Naive thymus-derived CD8-positive, alpha-beta T cell (primary cell): ENCODE measurements at places on chromosomes 3 and 15.

DNA sequence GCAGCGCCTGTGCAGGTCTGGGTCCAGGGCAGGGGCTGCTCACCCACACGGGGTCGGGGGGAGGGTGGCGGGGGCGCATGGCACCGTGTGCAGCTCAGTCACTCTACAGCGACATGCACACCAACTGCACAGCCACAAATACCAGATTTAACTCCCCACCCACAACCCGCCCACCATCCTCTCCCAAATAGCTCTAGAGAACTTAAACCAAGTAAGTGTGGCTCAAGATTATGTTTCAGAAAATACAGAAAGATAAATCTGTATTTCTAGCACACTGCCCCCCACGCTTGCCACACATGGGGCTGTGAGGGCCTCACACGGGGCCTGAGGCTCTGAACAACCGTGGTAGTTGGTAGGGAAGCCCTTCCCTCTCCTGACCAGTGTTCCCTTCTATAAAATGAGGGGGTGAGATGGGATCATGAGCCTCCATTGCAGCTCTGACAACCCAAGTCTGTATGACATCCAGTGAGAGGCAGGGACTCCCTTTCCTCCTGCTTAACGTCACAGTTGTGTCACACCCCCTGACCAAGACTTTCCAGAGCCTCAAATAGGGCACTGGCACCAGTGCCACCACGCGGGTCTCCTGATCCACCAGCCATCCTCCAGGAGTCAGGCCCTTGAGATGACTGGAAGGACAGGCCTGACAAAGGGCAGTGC lies 23.1 kb downstream of the POC1A start:
- no peak for DNase-seq

GRCh38 chr15:41043276-41043951 lies 72.7 kb downstream of the INO80 start:
- DNase-seq = no peak

DNA sequence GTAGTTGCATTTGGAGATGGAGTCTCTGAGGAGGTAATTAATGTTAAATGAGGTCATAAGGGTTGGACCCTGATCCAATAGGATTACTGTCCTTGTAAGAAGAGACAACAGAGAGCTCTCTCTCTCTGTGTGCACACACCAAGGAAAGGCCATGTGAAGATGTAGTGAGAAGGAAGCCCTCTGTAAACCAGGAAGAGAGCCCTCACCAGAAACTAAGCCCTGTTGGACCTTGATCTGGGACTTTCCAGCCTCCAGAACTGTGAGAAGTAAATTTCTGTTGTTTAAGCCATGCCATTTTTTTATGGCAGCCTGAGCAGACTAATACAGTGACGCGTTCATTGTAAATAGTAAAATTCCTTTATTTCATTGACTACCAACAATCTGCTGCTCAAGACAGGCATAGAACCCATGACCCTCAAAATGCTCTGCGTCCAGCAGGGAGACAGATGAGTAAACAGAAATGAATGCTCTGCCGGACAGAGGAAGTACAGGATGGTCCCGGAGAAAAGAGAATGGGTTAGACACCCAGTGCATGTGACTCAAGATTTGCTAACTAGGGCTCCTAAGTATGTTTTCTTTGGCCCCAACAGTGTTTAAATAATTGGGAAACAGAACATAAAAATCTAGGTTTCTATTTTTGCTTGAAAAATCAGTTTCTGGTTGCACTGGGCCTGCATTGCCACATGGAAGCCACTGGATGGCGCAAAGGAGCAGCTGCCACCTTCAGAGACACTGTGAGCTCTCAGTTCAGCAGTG lies 37.9 kb upstream of the TNFAIP8L3 start:
- no peak for DNase-seq

DNA sequence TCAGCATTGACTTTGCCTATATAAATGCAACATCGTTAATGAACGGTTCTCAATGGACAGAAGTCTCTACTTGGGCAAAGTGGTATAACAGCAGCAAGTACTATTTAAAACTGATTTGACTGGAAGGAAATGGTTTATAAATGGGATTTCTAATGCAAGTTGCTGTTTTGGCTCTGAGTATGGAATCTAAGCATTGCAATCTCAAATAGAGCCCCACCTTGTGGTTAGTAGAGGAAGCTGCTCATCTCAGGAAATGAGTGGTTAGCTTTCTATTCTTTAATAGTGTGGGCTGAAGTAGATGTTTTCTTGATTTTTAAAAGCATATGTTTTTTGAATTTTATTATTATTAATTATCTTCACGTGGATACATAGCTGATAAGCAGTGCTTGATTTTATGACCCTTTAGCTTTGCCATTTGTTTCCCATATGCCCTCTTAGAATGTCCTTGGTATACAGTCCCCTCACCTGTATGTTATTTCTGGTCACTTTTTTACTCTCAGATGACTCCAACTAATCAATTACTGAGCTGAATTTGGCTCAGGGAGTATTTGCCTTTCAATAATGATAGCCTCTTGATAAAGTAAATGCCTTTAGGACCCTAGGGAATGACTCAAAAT lies 67.1 kb downstream of the OXSM start:
- DNase-seq = no peak

DNA sequence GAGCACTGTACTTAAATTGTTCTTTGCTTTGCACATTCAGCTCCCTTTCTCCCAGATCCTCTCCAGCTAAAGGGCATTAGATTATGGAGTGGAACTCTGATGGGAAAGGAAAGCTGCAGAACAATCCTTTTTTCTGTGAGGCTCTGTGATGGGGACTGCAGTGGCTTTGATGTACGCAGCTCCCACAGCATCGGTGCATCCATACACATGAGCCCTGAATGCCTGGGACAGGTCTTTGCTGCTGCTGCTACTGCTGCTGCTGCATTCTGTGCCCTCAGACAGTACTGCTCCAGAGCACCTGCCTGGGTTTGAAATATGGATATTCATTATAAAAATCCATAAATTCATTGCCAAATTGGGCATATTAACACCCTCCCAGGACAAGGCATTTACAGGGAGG lies 164.4 kb downstream of the WDR76 start:
- DNase-seq = no peak

DNA sequence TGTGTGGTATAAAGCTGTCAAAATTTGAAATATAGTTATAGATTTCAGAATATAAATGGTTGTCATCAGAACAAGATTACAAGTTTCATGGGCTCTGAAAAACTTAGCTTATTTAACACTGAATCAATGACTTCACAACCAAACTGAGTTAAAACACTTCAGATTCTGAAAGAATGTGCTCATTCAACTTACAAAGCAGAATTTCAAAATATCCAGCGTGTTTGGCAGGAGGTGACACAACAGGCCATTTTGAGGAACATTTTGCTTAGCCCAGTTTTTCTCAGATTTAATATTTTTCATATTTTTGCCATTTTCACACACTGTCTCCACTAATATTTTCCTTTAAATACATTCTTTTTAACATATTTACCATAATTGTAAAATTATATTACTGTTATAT lies 781.1 kb downstream of the TUSC7 start:
- no peak for DNase-seq

GRCh38 chr3:129552287-129553050 lies 9.5 kb downstream of the H1-8 start:
- no peak for DNase-seq

GRCh38 chr3:160129459-160130061 lies 95.7 kb upstream of the C3orf80 start:
- no peak for DNase-seq

DNA sequence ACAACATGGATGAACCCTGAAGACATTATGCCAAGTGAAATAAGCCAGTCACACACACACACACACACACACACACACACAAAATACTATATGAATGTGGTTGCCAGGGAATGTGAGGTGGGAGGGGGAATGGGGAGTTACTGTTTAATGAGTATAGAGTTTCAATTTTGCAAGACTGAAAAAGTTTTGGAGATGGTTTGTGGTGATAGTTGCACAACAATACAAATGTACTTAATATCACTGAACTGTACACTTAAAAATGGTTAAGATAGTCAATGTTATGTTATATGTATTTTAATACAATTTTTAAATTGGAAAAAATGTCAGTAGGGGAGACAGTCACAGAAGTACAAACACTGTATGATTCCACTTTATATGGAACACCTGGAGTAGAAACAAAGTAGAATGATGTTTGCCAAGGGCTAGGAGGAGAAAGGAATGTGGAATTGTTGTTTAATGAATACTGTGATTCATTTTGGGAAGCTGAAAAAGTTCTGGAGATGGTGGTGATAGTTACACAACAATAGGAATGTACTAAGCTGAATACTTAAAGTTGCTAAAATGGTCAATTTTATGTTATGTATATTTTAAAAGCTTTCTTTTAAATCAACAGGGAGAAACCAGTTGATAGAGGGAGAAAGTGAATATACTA lies 76.6 kb downstream of the RPL39L start:
- no peak for DNase-seq

DNA sequence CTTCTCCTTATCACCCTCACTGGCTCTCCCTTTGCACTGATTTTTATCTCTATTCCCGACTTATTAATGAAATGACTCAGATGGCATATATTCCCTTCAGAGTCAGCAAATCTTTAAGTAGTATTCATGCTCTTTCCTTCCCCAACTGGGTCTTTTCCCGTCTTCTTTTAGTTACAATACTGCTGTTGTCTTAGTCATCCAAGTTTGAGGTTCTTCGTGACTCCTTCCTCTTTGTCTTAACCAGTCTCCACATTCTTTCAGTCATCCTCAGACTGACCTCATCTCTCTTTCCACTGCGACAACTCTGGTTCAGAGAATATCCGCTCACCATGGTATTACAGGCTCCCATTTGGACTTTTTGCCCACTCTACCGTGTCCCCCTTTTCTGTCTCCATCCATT lies 12.4 kb downstream of the WDR5B start:
- no peak for DNase-seq

GRCh38 chr3:196314597-196314996 lies 3.4 kb downstream of the DYNLT2B start:
- DNase-seq = no peak

GRCh38 chr15:90561344-90562244 lies 31.9 kb downstream of the CRTC3 start:
- DNase-seq = peak; percentile 66

- no peak for DNase-seq
Measured at GRCh38 chr15:48091522-48091921, 29.3 kb upstream of the SLC24A5 start.

DNA sequence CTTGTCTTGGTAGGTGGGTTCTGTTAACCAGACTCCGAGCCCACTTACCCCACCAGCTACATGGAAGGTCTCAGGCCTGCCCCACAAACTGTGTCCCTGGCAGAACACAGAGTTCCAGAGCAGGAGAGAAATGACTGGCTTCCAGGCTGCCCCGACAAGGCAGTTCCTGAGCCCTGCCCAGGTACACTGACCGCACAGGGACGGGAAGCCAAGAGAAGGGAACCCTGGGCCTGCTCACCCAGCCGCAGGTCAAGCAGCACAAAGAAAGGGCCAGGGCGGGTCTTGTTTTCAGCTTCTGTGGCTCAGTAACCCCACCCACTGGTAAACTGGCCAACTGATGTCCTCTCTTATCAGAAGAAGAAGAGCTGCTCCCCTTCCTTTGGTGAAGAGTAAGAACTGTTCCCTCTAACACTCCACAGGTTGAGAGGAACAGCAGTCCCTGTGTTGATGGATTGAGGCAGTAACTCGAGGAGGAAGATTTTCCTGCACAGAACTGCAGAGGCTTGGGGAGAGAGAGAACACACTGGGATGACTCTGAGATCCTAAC lies 68.4 kb downstream of the CRTC3 start:
- no peak for DNase-seq

DNA sequence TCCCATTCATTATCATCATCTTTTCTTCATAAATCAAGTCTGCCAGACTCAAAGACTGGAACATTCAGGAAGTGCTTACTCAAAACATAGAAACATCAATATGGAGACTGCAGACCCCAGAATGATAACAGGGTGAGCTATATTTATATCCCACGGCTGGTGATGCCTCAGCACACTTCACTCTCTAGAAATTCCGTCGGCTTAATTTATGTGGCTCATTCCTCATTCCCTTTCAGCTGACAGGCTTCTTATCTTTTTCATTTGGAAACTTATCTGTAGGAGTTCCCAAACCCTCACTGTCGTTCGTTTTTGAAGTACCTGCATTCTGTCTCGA lies 45.5 kb downstream of the RFTN1 start:
- DNase-seq = no peak

- no peak for DNase-seq
Measured at GRCh38 chr15:69298697-69299441, at the start of gene PAQR5. Gene PAQR5 (plus strand): TSS chr15:69298912. CDS start chr15:69360081, 61,169 bp downstream.

- no peak for DNase-seq
Measured at GRCh38 chr3:151093905-151094304, 8.4 kb downstream of the MED12L start.

- DNase-seq = no peak
Measured at GRCh38 chr3:33918126-33918756, 119.8 kb downstream of the PDCD6IP start.

GRCh38 chr3:8282541-8283165 lies 219.0 kb upstream of the LMCD1 start:
- no peak for DNase-seq

- DNase-seq = no peak
Measured at GRCh38 chr3:55870594-55870993, 383.5 kb upstream of the WNT5A start.

DNA sequence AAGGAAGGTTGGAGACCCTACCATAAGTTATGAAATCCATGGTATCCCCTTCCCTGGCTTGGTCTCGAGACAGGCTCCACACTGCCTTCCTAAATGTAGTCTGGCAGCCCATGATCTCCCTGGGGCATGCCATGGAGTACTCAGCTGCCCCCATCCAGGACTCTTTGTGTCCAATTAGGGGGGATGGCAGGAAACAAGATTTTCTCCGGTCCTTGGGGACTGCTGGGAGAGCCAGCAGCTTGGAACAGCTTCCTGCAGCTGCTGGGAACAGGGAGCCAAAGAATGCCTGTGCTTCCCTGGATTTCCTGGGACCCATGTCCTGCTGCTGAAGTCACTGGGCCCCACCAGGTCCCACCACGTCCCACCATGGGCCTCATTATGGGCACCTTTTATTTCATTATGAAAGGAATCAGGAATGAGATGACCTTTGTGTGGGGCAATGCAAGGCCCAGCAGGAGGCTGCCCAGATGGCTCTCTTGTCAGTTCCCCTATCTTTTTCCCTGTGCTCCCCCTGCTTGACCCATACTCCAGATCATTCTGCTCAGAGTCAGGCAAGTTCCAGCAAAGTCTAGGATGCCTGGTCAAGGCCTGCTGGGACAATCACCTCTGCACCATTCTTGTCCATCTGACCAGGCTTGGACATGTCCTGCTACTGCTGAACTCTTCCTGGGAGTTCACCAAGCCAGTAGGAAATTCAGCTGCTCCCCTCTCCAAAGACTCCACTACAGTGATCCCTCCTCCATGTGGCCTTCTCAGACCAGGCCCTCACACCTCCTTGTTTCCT lies 15.0 kb upstream of the DAG1 start:
- no peak for DNase-seq

GRCh38 chr3:5078151-5078550 lies 43.9 kb upstream of the ARL8B start:
- no peak for DNase-seq
